ENCODE measurements at places on chromosomes 3 and 15. TPM values are rescaled to one million over a fixed set of nuclear protein-coding genes. Genes with fewer than 3 reads are reported as not detected.

LRRC31 gene
- 38.5 TPM for total RNA-seq

RPUSD3 gene
- total RNA-seq: 27.3 TPM

KLHL40 gene
- not detected for total RNA-seq

DNA sequence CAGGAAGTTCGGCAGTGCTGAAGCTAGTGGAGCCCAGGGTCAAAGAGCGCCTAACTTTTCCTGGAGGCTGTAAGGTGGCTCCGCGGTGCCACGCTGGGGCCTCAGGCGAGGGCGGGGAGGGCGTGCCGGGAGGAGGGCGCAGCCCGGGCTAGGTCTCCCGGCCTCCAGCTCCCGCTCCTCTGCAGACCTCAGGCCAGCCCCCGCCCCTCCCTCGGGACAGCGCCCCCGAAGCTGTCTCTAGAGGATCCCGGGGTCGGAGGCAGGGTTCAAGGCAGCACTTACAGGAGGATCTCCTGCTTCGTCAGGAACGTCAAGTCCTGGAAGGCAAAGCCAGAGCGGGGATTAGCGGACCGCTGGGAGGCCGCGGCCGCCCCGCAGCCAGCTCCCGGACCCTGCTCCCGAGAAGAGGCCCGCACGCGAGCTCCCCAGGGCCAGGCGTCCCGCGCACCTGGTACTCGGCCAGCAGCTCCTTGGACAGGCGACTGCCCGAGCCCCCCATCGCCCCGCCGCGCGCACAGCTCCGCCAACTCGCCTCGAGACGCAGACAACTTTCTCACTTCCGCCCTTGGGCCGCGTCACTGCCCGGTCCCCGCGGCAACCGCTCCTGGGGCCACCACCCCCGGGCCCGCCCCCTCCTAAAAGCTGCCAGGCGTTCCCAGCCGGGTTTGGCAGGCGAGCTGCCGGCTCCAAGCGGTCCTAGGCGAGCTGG is at the start of gene CIB1:
TSS of gene CIB1 (minus strand) at position 555 of the 709 bp plus-strand sequence. CDS start at position 499, 56 bp downstream.
- peak; percentile 98 for DNase-seq

GRCh38 chr3:187112934-187113793 is 26.1 kb downstream of the RPL39L start:
- DNase-seq: no peak

- no peak for DNase-seq
Measured at GRCh38 chr3:16482194-16482769, 31.2 kb downstream of the RFTN1 start.

DNA sequence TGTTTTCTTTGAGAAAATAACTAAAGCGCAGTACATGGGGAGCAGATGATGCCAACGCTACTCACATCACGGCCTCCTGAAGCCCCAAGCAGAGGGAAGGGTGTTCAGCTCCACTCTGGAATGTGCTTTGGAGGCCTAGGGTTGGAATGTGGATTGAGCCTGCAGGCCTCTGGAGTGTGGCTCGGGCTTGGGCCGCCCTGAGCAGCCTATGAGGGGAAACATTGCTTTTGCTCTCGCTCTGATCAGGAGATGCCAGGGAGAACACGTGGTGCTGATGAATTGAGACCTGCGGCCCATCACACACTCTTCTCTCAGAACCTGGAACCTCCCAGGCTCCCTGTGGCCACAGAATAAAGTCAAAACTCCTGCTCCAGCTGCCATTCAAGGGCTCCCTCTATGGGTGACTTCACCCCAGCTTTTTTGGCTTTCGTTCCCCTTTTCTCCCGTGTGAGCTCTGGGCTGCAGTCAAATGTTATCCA is 23.3 kb downstream of the CCDC13 start:
- DNase-seq: peak; percentile 25

- no peak for DNase-seq
Measured at GRCh38 chr15:40100123-40100946, 8.3 kb downstream of the BMF start.

DNA sequence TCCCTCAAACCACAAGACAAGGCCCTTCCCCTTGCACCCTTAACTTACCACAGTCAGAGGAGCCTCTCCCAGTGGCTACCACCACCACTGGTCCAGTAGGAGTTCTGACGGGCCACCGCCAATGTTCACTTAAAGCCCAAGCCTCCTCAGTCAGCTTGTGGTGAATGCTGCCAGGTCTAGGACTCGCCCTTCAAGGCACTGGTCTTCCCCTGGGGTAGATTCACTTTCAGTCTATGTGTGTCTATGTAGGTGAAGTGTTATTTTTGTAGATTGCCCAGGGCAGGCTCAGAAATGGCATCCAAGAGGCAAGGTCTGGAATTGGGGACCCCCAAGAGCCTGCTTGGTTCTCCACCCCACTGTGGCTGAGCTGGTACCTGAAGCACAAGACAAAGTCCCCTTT is 15.4 kb upstream of the CASR start:
- DNase-seq: no peak

All from left colon (tissue), 2 donors.